RWPE1 (cell line): ENCODE measurements at places on chromosomes 5 and 9.

- DNase-seq: no peak
These were observed 96.9 kb downstream of the KCNN2 start for GRCh38 chr5:114458726-114459125.

- no peak for DNase-seq
These were observed 102.2 kb downstream of the INIP start for GRCh38 chr9:112615584-112616266.

- no peak for DNase-seq
These were observed 740.4 kb upstream of the RIOK2 start for GRCh38 chr5:97923496-97923895.

DNA sequence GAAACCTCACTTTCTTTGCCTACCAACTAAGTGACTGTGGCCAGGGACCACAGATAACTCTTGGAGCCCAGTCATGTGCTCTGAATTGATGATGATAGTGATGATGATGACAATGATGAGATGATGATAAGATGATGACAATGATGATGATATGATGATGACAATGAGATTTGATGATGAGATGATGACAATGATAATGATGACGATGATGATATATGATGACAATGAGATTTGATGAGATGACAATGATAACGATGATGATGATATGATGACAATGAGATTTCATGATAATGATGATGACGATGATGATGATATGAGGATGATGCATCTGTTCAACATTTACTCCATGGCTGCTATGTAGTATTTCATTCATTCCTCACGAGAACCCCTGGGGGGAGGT lies 213.0 kb downstream of the ERCC6L2 start:
- DNase-seq: no peak

DNA sequence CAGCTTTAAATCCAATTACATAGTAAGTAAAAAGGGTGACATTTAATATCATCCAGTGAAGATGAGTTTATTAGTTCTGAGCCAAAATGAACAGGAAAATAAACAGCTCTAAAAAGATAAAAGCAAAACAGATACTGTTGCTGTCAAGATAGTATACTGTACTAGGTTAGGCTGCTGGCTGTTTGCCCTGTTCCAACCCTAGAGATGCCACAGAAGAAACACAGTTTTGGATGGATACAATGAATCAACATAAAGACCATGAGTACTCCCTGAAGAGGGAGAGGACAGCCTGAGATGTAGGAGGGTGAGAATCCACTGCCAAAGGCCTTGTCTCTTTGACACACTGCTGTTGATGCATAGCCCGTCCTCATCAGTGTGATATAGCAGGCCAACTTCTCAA lies 1302.7 kb downstream of the EFNA5 start:
- no peak for DNase-seq

DNA sequence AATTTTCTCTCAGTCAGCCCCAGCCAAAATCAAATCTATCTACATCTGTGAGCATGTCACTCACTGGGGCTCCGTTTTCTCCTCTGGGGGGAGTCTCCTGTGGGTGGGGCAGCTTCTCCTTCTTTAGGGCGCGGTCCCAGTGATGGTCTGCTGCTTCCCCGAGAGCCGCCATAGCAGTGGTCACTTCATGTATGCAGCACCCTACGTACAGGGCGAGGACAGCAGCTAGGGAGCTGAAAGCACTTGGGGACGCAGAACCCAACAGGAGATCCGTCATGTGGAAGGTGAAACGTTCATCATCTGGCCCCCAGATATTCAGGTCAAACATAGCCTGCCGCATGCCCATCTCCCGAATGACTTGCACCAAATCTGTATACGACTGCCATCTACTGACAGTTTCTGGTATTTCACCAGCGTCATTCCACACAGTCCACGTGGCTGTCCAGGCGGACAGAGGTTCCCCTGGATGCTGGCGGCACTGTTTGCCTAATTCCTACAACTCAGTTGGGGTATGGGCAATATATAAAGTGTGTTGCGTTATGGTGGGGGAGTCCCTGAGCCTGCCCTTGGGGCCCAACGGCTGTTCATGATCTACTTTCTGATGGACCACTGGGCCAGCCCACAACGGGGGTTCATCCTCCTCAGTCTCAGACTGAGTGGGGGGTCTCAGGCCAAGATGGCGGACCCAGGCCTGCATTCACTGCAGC lies 795.0 kb downstream of the EFNA5 start:
- DNase-seq: no peak

GRCh38 chr9:105070176-105070575 lies 142.2 kb upstream of the ABCA1 start:
- DNase-seq: no peak

- no peak for DNase-seq
These were observed 5.4 kb downstream of the ADRA1B start for GRCh38 chr5:159921721-159922120.

DNA sequence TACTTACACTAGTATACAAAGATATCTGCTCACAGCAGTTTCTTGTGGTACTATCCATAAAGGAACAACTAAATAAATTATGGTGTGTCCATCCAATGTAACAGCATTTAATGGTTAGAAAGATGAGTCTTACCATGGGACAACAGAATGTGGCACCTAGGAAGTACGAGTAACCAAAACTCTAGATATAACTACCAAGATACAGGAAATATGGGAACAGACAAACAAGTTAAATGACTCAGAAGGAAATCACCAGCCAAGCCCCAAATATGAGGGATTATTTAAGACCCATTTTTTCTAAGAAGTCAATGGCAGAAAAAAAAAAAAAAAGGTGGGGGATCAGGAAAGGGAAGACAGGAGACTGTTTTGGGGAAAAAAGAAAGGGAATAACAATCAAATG lies 294.8 kb downstream of the PRELID2 start:
- DNase-seq: no peak

GRCh38 chr5:74772359-74772758 lies 5.3 kb downstream of the NSA2 start:
- DNase-seq: no peak

DNA sequence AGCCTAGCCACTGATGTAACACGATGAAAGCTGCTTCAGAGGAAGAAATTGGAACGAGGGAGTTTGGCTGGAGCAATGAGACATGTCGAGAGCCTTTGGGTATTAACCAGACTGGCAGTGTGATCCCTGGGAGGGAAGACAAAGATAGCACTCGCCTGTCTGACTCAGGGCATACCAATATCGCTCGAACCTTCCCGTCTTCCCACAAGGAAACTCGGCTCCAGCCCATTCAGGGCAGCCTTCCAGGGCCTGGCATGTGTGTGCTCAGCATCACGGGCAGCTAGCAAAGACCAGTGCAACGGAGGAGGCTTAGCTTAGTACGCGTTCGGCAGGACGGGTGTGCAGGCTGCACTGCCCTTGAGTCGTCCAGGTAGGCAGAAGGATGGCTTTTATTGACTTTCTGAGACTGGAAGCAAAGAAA lies 356.9 kb upstream of the WWC1 start:
- DNase-seq: no peak

DNA sequence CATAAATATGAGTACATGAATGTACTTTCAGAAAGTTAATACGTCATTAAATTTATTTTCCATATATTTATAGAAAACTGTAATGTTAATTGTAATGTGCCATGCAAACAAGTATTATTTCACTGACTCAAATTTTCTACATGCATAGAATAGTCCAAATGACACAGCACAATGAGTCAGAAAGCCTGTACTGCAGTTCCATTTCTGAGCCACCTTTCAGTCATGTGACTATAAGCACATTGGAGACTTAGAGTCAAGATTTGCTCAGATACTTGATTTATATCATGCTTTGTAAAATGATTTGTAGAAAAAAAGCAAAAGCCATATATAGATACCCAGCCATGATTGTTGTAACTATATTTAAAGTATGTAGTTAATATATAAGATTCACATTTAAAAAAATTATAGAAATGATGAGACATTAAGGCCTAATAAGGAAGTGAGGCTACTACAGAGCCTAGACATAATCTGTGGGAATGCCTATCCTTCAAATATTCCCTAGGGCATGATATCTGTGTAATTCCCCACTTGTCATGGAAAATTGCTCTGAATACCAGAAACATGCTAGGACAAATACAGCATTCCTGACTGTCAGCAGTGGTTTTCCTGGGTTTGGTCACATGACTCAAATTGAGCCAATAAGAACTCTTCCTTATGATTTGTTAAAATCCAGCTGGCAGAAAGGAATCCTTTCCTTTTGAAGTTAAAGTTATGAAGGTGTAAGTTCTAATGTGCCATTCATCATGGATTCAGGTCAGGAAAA lies 50.0 kb downstream of the PTPRD start:
- peak; percentile 87 for DNase-seq

DNA sequence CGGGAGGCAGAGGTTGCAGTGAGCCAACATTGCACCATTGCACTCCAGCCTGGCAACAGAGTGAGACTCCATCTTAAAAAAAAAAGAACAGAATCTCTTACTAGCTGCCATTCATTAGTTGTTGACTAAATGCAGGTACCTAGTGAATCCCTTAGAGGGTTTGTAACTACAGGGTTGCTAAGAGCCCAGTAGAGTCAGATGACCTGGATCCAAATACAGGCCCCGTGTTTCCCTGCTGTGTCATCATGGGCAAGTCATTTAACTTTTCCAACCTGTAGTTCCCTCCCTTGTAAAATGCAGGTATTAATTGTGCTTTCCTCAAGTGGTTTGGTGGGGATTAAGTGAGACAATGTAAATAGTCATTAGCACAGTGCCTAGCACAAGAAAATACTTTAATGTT lies 32.8 kb downstream of the PLAC8L1 start:
- DNase-seq: no peak

- DNase-seq: no peak
These were observed 470.2 kb downstream of the KDM4C start for GRCh38 chr9:7227951-7228350.

GRCh38 chr9:134549336-134549735 lies 92.3 kb upstream of the COL5A1 start:
- DNase-seq: no peak

GRCh38 chr5:42507451-42508097 lies 84.3 kb downstream of the GHR start:
- DNase-seq: no peak

DNA sequence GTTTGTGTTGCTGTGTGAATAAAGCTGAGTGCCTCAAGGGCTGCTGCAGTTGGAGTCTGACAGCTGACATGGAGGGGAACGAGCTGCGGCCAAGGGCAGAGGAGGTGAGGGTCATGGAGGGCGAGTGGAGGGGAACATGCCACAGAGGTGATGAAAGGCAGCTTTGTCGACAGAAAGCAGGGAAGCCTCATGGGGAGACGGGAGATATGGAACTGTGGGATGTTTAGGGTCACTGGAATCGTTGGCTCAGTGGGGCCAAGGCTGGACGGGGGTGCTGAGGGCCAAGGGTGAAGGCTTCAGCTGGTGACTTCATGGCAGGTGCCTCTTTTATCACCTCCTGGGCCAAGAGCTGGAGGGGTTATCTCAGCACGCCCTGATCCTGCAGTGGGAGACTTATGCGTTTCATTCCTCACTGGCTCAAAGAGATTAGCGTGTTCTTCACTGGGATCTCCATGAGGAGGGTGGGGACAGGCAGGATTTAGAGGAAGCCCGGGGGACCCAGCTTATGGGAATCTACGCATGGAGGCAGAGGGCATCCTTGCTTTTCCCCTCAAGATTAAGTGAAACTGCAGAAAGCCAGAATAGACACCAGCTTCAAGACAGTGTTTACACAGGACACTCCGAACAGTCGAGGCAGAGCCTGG lies 42.2 kb downstream of the FAM240B start:
- DNase-seq: no peak
